NCI-H2107 (cell line): ENCODE measurements at places on chromosomes 5 and 9.

- no peak for DNase-seq
Observed at GRCh38 chr5:73120222-73121118, at the start of gene TMEM171. Gene TMEM171 (plus strand): TSS chr5:73120575. CDS start chr5:73123374, 2,799 bp downstream.

DNA sequence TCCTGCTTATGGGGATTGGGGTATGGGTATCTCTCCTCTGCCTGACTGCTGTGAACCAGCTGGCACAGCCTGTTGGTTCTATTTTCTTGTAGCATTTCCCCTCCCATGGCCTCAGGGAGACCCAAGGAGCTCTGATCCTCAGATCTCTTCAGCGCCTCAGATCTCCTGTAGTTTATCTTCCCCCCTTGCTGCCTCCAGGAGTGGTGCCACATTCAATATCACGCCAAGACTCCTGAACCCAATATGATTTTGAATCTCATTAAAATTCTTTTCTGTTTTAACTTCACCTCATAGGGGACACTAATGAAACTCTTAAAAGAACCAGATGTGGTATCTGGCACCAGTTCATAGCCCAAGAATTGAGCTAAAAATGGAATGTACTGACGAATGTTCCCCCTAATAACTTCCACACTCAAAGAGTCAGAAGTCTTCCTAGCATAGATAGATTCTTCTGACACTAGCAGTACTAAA, 59.6 kb upstream of the LIFR start:
- no peak for DNase-seq

- DNase-seq, result no peak
Observed at GRCh38 chr9:126860757-126861466, 473 bp downstream of the ZBTB34 start.

GRCh38 chr9:70917277-70917676, 204.1 kb downstream of the TRPM3 start:
- no peak for DNase-seq

DNA sequence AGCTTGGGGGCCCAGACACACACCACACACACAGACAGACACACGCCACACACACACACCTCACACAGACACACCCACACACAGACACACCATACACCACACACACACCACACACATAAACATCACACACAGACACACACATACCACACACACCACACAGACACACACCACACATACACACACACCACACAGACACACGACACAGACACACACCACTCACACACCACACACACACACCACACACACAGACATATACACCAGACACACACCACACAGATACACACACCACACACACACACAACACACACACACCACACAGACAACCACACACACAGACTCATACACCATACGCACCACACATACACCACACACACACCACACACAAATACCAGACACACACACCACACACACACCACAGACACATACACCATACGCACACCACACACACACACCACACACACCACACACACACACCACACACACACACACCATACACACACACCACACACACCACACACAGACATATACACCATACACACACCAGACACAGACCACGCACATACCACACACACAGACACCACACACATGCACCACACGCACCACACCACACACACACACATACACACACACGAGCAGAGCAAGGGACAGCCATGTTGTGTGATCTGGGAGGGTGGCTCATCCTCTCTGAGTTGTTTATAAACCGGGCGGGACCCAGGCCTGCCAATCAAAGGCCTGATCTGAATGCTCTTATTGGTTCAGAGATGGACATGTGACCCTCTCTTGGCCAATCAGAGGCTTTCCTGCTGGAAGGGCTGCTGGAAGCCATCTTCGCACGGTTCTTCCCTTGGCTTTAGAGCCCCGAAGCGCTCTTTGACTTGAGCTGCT, 148.3 kb downstream of the GAPVD1 start:
- no peak for DNase-seq

GRCh38 chr5:7533941-7534340, 138.0 kb downstream of the ADCY2 start:
- DNase-seq, result no peak

DNA sequence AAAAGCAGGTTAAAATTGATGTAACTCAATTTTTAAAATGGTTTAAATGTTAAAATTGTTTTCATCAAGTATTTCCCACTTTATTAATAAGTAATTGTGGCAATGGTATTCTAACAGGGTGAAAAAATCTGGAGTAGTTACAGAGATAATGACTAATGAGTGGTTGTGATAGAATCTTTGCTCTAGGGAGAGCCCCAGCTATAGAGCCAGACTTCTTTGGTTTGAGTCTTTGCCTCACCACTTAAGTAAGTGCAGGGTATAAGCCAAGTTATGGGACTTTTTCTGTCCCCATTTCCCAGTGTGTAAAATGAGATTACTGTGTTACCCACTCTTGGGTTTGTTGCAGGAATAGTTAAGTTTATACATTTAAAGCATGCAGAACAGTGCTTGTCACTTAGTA, 158.1 kb downstream of the FER start:
- DNase-seq, result no peak

DNA sequence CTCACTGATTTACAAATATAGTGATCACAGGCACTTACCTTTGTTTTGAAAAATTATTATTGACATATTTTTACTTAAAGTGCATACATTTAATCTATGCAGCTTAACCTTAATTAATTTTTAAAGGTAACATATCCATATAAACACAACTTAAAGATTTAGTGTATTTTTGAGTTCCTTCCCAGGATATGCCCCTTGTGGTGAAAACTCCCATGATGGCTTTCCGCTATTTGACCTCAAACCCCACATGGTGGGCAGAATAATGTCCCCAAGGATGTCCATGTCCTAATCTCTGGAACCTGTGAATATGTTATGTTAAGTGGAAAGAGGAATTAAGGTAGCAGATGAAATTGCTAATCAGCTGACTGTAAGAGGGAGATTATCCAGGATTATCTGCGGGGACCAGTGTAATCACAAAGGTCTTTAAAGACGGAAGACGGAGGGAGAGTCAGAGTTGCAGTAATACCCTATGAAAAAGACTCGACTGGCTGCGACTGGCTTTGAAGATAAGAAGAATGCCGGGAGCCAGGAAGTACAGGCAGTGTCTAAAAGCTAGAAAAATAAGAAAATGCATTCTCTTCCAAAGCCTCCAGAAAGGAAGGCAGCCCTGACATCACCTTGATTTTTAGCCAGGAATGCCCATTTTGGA, 193.9 kb downstream of the ICE1 start:
- DNase-seq, result no peak

DNA sequence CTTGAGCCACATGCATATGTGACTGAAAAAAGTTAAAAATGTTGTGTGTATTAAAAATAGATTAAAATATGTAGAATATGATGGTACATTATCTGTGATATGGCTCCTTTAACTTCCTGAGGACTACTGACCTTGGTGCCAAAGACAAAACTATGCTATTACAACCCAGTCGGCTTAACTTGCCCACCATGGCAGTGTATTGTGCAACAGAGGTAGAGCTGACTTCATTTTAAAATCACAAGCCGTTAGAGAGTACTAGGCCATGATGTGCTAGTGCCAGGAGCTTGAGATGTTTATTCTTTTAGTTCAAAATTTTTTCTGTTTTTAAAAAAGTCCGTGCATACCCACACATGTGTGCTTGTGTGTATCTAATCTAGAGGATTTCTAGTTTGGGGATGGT, 46.3 kb downstream of the NAA35 start:
- no peak for DNase-seq

DNA sequence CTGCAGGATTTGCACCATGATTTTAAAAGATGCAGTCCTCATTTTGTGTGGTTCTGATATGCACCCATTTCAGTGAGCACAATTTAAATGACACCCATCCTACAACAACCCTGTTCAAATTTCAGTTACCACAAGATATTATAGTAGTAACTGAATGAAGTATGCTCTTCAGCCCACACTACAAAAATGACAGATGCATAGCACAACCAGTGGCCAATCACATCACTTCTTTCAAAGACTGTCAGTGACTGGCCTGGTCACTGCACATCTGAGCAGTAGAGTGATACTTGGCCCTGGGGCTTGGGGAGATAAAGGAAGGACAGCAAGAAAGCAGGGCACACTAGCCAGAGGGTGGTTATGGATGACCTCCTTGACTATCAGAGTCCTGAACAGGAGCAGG, 19.8 kb upstream of the IFNK start:
- DNase-seq, result no peak

- DNase-seq, result no peak
Observed at GRCh38 chr5:135602882-135603721, 24.3 kb upstream of the CXCL14 start.

DNA sequence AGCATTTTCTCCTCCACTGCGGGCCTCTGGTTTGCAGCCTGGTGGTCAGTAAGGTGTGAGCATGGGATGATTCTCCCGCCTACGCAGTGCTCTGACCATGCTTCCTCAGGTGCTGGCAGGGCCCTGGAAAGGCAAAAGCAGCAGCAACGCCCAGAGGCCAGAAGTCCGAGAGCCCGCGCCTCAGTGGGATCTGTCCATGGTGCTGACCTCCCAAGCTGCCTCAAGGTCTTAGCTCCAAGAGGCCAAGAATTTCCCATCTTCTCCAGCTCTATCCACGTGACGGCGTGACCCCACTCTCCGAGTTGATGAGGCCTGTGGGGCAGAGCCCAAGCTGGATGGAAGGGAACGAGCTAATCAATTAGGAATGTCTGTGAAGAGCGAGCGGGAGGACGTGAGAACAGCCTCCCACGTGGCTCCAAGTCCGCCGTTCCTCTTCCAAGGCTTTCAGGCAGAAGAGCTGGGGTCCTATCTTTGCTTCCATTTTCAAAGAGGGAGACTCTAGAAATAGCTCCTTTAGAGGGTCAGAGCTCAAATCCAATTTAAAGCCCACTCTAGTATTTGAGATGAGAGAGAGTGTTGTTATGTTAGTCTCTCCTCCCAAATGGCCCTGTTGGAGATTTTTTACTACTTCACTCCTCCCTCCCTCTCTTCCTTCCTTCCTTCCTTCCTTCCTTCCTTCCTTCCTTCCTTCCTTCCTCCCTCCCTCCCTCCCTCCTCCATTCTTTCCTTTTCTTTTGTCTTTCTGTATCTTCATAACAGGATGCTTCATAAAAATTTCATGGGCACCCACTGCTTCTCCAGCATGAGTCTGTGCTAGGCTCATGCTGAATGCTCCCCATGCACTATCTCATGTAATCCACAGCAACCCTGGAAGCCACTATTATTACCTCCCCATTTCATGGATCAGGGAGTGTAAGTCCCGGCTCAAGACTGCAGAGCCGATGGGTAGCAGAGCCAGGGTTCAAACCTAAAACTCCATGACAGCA, 69.3 kb downstream of the OLFM1 start:
- DNase-seq, result no peak

- DNase-seq, result no peak
Observed at GRCh38 chr9:110620726-110621125, 41.2 kb upstream of the SVEP1 start.

DNA sequence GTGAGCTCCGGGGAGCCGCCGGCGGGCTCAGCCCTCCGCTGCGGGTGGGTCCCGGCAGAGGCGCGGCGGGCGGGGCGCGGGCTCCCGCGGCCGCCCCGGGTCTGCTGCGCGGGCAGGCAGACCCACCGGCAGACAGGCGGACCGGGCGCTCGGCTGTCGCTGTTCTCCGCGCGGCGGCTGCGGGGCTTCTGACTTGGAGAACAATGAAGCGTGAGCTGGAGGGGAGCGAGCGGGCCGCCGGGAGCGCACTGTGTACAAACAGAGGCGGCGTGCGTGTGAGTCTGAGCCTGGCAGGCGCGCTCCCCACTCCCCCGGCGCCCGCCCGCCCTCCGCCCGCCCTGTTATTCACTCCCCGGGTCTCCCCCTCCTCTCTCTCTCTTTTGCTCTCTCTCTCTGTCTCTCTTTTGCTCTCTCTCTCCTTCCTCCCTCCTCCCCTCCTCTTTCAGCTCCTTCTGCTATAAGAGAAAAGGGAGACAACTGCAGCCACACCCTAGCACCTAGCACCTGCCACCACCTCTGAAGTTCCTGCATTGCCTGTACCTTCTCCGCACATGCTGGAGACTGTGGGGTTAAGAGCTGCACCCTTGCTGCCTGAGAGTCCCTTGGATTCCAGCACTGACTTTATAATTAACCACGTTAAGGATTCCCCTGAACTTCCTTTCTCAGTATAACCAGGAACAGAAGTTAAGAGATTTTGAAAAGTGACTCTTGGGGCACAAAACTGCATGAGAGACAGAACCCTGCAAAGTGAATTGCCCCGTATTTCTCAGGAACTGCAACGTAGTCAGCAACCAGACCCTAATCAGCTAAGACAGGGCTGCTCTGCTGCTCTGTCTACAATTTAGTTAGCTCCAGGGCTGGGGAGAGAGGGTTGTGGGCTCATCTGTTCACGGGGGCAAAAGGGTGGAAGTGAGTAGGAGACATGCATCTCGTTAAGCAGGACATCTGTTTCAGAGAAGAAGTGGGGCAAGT, at the start of gene EDIL3:
Gene EDIL3, minus strand, starts transcription at position 277 of the 972 bp plus-strand sequence. CDS start 506 bp downstream, outside the sequence.
- DNase-seq, result no peak

- DNase-seq, result no peak
Observed at GRCh38 chr5:61969347-61969746, 336.7 kb upstream of the KIF2A start.

- DNase-seq, result no peak
Observed at GRCh38 chr9:137140151-137141012, 1.4 kb downstream of the GRIN1 start.

GRCh38 chr9:109681301-109681700, 98.7 kb upstream of the PALM2AKAP2 start:
- no peak for DNase-seq

DNA sequence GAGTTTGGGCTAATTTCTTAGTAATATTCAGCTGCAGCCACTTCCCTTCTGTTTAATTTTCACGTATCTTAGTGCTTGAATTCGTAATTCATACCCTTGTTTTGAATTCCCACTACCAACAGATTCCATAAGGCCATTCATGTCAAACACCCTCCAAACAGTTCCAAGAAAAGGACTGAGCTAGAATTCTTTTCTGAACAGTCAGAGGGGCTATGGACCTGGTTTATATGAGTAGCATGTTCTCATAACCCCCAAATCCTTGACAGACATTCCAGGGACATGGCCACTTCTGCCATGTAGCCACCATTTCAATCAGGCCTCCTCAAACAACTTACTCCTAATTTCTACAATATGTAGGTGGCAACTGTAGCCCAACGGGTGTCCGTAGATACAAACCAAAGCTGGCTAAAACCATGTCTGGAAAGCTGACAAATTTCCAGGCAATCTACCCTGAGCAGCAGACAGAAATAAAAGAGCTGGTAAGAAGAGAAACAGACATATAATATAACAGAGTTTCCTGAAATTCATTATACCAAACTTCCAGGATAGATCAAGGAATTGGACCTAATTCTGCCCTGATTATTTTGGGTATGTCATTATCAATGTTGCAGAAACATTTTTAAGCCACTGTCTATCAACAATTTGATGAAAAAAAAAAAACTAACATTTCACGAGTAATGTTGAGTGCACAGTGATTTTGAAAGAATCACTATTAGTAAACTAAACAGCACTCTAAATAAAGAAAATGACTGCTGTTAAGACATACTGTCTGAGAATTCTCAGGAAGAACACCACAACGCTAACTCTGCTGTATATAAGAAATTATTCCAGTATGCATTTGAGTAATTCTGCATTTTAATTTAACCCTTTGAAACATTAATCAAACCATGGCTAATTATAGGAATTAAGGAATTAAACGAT, 40.7 kb downstream of the EBF1 start:
- DNase-seq, result no peak
